Mammary epithelial cell (primary cell): ENCODE measurements at places on chromosomes 1 and 21. TPM values are rescaled to one million over a fixed set of nuclear protein-coding genes. Genes with fewer than 3 reads are reported as not detected.

SPOCD1 gene
- 13.5 and 14.3 TPM in 2 replicates for total RNA-seq

RPAP2 gene
- 10.7 TPM for total RNA-seq

RGS13 gene
- not detected in 2 replicates for total RNA-seq

OR2L13 gene
- total RNA-seq = not detected

RAB3B gene
- 2.5 and 3.4 TPM in 2 replicates for total RNA-seq

IGFN1 gene
- total RNA-seq = not detected

CELA2A gene
- total RNA-seq = not detected

C1orf210 gene
- 7.0 and 8.9 TPM in 2 replicates for total RNA-seq

MROH7 gene
- total RNA-seq = 0.16 and 0.42 TPM in 2 replicates

NBPF14 gene
- total RNA-seq = 35.8 TPM

FAM177B gene
- not detected in 2 replicates for total RNA-seq

GSTM1 gene
- total RNA-seq = not detected in 2 replicates

LRRC3 gene
- total RNA-seq = 1.4 and 3.5 TPM in 2 replicates

FAM167B gene
- total RNA-seq = 0.37 TPM in 1 of 2 replicates, not detected in the other

CD34 gene
- not detected in 2 replicates for total RNA-seq

FAM76A gene
- 11.6 and 12.8 TPM in 2 replicates for total RNA-seq

SH2D1B gene
- not detected in 2 replicates for total RNA-seq

SLC45A1 gene
- total RNA-seq = 0.43 and 0.54 TPM in 2 replicates

CSF3R gene
- not detected in 2 replicates for total RNA-seq
